GM12891 (cell line): ENCODE measurements at places on chromosomes 16 and 17.
A peak's percentile ranks its signal among the peaks of the same experiment; 100 is the strongest.

- DNase-seq = no peak
These were observed 68.1 kb upstream of the CPHXL start for GRCh38 chr16:75794426-75794825.

GRCh38 chr17:80219763-80220053 lies 425 bp downstream of the SGSH start:
- no peak for DNase-seq

DNA sequence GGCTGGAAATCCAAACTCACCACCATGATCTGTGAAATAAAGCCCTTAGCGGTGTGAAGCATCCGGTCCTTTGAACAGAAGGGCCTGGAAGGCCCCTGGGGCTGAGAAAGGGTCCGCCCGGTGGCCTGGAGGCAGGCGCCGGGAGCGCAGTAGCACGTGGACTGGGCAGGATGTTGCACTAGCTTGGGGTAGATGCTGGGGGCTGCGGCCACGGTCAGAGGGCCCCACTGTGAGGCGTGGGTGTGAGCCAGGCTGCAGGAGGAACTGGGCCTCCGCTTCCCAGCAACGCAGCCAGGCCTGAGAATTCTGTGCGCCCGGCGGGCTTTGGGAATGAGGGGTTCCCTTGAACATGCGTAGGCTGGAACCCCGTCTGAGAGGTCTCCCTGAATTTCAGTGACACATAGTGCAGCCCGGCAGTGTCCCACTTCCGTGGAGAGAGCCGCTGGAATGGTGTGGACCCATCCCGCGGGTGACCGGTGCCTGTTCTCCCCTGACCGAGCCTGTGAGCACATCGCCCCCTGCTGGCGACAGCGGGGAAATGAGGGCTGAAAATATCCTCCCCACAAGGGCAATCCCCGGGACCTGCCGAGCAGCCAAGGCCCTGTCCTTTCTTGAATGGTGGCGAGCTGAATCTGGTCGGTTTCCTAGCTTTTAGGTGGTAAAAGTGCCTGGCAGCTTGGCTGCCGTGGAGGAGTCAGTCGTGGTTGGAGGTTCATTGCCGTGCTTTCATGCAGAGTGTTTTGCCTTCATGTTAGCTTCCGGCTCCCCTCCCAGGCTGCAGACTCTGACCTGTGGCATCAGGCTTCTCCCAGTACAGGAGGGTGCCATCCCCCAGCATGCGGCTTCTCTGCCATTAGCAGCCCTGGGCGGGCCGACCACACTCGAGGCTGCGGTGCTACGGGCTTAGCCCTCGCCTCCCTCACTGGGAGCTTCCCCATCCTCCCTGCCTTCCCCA lies 43.8 kb downstream of the DNAJA2 start:
- DNase-seq = peak; percentile 84

- no peak for DNase-seq
These were observed 197.3 kb upstream of the SDK2 start for GRCh38 chr17:73841431-73842060.

DNA sequence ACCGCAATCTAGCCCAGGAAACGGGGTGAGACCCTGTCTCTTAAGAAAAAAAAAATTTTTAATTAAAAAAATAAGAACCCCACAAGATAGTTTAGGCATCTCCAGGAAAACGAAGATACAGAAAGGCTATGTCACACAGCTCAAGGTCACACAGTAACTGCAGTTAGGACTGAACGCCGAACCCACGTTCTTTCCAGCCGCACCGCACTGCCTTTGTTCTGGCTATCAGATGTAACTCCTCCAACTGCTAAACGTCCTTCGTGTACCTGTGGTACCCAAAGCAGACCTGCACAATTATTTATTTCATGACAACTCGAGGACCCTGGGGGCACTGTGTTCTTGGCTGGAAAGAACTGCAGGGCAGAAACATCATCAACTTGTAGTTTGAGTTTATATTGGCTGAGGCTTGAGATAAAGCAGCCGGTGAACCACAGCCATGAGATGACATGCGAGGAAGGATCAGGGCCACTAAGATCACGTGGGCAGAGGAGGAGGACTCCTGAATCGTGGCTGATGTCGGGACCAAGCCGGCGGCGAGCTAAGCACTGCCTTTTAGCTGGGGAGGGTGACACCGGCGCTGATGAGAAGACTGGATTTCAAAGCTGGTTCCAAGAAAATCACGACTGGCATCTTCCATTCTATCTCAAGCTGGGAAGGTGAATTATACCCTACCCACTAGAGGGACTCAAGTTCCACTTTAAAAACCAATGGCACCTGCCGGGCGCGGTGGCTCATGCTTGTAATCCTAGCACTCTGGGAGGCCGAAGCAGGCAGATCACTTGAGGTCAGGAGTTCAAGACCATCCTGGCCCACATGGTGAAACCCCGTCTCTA lies 20.7 kb upstream of the MNT start:
- no peak for DNase-seq

DNA sequence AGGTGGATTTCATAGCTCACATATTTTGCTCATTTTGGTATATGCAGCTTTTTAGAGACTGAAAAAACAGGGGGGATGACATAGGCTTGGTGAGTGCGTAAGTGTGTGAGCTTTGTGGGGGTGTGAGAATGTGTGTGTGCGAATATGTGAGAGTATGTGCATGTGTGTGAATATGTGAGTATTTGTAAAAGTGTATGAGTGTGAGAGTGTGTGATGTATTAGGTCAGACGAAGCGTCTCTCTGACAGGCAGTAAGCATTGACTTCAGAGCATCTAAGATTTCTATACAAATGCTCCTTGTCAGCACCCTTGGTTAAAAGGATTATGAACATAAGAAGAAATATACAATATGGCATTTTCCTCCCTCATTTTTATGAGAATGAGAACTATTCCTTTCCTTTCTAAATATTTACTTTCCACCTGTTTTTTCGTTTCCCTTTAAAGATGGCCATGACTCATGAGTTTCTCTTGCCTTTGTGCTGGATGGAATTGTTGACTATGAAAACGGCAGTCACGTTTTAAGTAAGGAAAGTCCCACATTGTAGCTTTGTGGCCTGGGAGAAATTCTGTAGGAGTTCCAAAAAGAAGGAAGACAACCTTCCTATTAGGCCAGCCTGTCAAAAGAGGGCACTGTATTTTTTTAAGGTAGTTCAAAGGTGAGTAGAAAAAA lies 276.4 kb downstream of the FOXL1 start:
- DNase-seq = no peak

DNA sequence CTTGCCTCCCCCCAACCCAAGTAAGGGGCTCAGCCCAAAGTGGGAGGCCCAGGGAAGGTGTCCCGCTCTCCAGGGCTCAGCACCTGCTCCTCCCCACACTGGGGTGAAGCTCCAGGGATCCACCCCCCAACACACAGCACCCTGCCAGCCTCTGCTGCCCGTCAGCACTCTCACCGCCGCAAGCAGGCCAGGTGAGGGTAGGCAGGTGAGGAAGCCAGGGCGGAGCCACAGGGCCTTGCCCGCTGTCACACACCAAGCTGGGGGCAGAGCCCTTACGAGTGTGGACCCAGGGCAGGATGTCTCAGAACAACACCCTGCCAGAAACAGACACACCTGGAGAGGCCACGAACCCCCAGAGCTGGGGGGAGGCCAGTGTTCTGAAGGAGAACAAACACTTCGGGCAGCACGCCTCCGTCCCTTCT lies 19.5 kb downstream of the PLLP start:
- no peak for DNase-seq

GRCh38 chr17:61421460-61421859 lies 21.8 kb downstream of the TBX2 start:
- no peak for DNase-seq
